NK-92 treated with Interleukin-12 subunit alpha and Interleukin-12 subunit beta, amount 100 ng/mL, for 24 hours (cell line): ENCODE measurements at places on chromosomes 12 and 14.

DNA sequence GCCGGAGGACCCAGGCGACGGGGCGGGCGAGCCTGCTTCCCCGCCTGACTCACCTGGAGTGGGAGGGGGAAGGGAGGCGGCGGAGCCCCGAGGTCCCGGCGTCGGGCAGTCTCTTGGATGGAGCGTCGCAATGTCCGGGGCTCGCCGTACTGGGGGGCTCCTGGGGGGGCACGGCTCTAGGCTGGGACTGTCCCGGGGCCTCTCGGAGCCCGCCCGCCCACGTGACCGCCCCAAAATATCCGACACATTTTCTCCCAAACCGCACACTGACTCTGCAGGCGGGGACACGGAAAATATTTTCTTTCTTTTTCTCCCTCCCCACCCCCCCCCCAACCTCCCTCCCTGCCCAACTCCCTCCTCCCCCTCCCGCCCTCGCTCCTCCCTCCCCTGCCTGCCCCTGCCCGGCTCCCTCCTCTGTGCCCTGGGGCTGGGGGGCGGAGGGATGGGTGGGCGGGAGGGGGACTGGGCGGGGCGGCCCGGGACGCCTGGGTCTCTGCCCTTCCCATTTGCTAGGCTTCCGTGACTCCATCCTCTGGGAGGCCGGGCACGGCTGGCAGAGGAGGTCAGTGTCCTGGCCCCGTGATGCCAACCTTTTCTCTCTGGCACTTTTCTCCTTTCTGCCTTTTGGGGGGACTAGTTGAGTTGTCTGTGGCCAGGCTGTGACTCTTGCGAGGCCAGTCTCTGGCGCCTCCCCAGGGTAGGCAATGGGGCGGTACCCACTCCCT, at the start of gene RARG:
Gene RARG (minus strand): TSS at position 289 of the 725 bp plus-strand sequence. CDS start 4,664 bp downstream, outside the sequence.
- no peak for DNase-seq

- no peak for DNase-seq
Observed at GRCh38 chr14:105442834-105443233, 23.2 kb downstream of the MTA1 start.

GRCh38 chr14:63470962-63471793, 72.0 kb downstream of the PPP2R5E start:
- DNase-seq: no peak

DNA sequence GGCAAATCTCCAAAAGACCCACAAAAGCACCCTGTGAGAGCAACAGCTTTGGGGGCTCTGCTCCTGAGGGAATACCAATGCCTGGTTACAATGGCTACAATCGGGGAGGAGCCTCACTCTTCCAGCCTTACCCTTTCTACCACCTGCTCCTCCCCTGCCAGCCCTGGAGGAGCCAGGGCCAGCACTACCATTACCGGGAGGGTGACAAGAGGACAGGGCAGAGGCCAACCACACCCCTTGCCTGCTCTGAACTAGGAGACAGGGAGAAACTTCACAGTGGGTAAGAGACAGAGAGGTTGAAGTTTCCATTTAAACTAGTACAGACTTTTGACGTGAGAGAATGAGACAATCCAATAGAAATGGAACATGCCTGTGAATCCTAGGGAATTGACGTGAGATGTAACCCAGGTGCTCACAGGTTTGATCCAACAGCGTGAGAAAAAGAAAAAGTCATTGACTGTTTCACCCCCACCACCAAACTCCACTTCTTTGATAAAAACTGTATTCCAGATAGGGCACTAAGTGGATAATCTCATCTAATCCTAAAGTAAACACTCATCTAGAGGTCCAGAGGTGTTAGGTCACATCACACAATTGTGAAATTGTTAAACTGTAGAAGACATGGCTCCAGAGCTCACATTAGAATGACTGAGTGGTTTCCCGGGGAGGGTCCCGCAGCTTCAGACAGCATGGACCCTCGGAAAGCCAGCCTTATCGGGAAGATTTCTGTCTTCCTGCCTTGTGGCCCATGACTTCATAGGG, 8.4 kb upstream of the TC2N start:
- DNase-seq: no peak

DNA sequence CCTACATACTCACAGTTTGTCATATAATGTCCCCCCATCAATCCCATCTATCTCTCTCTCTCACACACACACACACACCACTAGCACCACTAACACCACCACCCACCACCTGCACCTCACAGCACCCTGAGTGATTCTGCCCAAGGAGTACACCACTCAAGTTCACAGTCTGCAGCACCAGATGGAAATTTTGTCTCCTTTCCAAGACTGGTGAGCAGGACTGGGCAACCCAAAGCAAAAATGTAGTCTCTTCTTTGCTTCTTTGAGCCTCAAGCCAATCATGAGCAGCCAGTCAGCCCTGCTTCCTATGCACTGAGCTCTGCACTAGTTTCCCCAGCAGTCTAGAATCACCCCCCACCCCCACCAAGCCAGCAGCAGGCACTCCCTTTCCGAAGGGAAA, 15.0 kb upstream of the ARMH4 start:
- no peak for DNase-seq

DNA sequence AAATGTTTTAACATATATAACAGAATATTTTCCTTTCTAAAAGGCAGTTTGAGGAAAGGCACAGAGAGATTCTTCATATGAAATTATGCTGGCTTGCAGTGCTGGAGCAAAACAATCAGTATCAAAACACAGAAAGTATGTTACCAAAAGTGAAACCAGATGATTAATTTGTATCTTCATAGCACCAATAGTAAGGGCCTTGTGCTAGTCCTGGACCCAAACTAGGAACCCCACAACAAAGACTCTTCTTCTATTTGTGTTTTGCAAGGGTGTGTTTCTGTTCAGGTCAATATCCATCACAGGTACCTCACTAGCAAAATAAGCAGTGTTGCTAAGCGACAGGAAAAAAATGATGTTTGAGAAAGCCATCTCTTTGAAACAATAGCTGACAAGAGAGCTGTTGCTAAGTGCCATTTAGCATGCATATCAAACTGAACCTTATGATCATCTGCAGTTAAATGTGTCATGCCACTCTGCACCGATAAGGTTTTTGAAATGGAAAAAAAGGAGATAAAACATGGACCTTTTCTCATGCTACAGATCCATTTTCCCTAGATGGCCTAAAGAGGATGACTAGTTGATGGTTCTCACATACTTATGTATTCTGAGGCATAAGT, 196.2 kb upstream of the ALG10 start:
- DNase-seq: no peak

DNA sequence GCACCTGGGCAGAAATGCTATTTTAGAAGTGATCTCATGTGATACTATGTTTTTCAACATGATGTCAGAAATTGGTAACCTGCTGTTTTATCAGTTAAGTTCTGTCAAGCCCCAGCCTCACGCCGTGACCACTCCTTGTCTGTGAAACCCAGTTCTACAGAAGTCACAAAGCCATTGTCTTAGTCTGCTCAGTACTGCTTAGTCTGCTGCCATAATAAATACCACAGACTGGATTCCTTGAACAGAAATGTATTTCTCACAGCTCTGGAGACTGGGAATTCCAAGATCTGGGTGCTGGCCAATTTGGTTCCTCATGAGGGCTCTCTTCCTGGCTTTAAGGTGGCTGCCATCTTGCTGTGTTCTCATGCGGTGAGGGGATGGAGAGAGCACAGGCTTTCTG, 176.9 kb downstream of the PRKCH start:
- DNase-seq: no peak

DNA sequence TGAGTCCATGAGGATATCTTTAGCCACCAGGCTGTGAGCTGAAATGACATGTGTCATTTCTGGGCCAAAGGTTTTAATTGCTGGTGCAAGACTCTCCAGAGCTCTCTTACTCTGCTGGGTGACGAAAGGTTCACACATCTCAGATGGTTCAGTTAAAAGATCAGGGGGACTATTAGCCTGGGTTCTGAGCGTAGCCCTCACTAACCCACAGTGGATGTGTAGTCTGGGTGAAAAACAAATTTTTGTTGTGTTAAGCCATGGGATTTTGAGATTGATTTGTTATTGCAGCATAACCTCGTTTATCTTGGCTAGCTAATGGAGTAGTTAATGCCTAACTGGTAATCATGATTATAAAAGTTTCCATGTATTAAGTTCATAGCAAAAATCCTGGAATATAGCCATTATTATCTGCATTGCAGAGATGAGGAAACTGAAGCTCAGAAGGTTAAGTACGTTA, 251.5 kb downstream of the RMST start:
- DNase-seq: no peak
